OCI-M1 (cell line): ENCODE measurements at places on chromosomes 3 and 15.

GRCh38 chr3:172177046-172177445 is 137.7 kb downstream of the FNDC3B start:
- no peak for DNase-seq

- DNase-seq = no peak
These were observed 643 bp downstream of the MYO5A start for GRCh38 chr15:52527911-52528563.

DNA sequence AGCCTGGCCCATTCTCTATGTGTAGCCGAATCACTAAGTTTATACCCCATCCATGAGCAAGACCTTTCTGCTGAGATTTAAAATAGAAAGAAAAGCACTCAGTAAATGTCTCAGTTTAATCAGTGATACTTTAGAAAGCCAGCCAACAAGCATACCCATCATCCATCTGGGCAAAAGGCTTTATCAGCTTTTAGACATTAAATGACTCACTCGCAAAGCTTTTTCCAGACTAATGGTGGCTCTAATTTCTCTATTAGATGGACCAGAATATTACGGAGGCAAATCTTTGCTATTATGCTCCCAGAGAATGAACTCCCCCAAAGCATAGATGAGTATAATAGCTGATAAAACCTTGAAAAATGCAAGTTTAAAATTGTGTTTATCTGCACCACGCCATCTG is 727.8 kb downstream of the GBE1 start:
- no peak for DNase-seq

DNA sequence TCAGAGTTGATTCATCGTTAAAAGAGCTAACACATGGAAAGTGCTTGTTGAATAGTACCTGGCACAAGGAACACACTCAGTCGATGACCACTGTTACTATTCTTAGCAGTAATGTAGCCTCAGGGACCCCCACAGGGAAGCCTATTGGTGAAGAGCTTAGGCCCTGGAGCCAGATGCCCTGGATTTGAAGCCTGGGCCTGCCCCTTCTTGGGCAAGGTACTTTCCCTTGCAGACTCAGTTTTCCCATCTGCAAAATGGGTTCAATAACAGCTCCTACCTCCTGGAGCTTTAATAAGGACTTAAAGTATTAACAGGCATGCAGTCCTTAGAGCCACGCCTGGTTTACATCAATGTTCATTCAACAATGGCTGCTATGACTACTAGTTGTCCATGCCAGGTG is 96.9 kb upstream of the WNT5A start:
- DNase-seq = no peak

GRCh38 chr3:14570089-14570488 is 29.9 kb upstream of the GRIP2 start:
- no peak for DNase-seq

DNA sequence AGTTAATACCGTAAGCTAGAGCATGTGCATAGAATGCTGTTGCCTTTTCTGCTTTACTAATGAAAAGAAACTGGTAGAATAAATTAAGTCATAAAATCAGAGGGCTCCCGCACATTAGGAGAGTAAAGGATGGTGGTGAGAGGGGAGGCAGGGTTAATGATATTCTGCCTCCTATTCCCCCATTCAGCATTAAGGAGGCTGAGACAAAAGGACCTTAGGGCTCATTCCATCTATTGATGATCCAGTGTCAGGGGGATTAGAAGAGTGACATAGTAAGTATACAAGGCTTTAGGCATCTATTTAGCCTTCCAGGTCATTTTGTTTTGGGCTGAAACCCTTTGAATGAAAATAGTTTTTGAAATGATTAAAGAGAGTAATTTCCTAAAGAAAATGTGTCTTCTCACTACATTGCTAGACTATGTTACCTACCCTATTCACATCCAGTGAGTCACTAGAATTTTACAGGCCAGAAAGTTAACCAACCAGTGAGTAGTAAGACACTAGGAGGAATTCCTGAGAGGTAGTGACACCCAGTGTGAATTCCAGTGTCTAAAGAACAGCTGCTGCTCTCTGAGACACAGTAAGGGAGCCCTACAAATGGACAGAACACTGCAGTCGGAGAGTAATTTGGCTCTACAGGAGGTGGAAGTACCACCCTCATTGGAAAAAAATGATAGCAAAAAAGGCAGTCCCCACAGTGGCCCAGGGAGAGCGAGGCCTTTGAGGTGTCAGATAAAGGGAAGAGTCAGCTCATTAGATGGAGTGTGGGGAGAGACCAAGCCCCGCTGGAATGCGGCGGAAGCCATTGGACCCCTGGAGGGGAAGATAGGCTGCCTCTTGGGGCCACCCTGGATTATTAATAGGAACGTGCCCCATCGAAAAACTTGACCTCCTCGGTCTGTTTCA is 67.6 kb downstream of the TUSC7 start:
- no peak for DNase-seq

- DNase-seq = no peak
These were observed 77.2 kb downstream of the CEMIP start for GRCh38 chr15:80856400-80856799.

DNA sequence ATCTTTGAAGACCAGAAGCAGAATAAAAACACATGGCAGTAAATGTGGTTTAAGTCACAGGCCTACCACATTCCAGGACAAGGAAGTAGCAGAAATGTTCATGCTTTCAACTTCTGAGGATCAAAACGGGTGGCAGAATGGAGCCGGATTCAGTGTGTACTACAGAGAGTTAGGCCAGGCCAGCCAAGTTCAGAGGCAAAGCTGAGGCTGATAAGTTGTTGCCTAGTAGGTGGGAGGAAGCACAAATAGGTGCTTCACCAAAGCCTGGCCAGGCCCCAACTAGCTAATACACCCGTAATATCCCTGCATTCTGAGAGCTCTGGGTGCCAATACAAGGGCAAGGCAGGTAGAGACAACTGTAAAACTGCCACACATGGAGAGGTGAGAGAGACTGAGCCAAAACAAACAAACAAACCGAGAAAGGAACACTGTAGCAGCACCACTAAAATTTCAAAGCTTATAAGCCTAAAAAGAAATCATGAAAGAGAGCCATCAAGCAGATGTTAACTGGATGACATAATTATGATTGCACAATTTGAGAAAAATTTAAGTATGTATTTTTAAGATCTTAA is 156.4 kb upstream of the CBLB start:
- DNase-seq = no peak

GRCh38 chr3:46025139-46025538 is 2.1 kb downstream of the XCR1 start:
- no peak for DNase-seq

DNA sequence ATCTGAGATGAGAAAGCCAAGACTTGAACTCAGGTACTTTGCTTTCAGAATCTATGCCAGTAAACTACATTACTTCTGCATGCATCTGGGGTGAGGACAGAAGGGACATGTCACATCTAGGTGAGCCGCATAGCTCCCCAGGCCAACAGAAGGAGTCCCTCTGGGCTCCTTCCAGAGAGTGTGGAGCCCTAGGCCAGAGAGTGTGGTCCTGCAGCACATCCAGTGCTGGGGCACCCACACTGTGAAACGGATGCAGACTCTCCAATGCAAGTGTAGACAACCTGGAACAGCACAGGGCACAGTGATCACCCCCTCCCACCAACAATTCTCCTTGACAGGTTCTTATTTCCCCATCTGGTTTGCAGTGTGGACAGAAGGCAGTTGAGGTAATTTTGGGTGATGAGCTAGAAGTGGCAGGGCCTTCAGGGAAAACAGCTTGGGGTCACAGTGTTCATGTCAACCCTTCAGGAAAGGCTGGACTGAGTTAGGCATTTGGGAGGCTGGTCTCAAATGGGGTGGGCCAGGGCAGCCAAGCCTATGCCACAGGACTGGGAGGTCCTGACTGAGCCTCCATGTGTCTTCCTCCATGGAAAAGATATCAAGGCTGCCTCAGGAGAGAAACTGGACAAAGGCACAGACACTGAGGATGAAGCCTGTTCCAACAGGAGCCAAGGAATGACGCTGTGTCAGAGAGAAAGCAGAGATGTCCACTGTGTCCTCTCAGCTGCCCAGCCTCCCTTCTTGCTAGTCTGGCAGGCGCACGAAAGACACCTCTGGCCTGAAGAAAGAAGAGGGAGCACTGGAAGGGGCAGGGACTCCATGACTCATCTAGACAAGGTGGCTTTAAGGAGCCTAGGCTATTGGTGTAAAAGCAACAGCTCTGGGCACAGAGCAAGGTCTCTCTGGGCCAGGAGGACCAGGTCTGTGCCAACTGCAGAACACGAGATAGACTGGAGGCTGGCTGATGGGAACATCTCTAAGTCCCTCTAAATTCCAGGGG is 1.7 kb downstream of the PLCD1 start:
- DNase-seq = no peak

DNA sequence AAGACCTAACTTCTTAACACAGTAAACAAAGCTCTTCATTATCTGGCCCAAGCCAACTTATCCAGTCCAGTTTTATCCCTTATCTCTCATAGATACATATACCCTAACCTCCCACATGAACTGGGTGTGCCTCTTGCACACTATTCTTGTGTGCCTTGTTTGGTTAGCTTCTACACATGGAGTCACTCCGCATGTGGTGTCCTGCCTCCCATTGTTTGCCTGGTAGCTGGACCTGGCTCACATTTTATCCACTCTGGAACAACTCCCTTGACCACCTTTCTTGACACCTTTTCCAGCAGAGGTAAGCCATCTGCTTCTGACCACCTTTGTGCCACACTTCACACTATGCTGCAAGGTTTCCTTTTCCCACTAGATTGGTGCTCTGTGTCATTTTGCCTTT is 15.2 kb downstream of the TIPARP start:
- DNase-seq = no peak

DNA sequence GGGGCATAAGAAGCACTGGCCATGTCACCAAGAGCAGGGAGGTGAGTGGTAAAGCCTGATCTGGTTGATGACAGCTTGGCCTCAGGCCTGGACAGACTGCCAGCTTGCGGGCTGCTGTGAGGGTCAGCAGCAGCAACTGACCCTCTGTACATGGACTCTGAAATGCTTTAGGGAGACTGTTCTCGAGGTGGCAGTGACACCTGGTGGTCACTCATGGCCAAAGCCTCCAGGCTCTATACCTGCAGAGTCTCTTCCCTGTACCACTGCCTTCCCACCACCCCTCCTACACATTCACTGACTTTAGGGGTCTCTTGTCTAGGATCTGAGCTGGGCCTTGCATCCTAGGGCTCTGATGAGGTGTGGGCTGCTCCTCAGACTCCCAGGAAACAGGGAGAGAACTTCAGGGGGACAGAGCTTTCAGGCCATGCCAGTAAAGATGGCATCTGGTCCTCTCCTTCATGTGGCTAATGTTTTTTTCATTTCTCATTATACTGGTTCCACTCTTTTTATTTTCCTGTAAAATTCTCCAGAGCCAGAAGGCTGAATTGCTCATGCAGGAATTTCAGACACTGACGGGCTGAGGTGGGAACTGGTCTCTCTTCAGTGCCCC is 17.2 kb upstream of the TIMP4 start:
- DNase-seq = peak; percentile 76

GRCh38 chr15:57045741-57046382 is 127.4 kb downstream of the TCF12 start:
- DNase-seq = no peak

DNA sequence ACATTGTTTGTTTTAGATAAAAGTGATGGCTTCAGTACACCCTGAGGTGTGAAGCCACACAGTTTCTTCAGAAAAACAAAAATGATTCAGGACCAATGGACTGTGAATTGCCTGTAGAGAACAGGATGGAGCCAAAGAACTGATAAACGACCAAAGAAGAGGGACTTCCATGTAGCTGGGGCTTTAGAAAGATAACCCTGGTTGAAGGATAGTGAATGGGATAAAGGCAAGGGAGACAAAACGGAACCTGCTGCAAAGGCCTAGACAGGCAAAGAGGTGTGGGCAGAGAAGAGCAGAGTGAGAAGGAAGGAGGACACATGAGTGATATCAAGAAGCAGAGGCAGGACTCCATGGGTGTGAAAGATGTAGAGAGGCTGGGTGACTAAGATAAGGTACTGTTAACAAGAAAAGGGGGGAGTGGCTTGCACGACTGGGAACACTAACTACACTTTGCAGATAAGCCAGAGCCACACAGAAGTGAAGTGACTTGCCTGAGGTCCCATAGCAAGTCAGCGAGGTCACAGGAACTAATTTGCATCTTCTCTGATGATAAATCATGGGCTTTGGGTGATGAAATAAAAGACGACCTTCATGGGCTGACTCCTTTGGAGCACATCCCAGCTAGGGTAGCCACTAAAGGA is 44.3 kb downstream of the RAB6B start:
- DNase-seq = peak; percentile 97

DNA sequence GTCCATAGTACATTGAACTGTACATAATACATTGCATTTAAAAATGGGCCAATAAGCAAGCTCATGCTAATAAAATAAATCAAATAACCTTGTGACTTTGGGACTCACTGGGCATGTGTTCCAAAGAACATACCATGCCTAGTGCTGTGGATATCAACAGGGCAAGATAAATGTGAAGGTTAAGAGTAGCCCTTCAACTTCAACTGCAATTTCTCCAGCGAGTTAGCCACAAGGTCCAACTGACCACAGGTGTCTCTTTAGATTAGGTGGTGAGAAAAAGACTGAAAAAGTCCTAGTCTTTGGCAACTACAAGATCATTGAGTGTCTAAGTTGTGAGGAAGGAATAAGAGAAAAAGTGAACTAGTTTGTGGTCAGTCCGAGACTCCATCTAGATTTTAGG is 78.3 kb upstream of the ATP11B start:
- DNase-seq = peak; percentile 76

DNA sequence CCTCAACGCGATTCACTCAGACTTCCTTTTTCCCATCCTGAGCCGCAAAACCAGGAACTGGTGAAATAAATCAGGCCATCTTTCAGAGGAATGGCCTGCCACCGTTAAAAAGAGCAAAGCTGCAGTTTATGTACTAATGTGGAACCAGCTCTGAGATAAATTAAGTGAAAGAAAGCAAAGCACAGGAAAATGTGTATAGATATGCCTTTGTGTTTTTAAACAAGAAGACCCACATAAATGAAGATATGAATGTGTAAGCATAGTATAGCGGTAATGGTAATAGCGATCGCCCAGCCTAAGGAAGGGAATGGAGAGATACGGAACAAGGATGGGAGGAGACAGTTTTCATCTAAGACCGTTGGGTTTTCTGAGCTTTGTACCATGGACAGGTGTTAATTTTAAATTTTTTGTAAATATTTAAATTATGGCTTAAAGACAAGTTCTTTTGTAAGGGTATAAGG is 30.8 kb upstream of the RPN1 start:
- no peak for DNase-seq

- no peak for DNase-seq
These were observed 3.1 kb downstream of the PCYT1A start for GRCh38 chr3:196284396-196284795.
